ENCODE measurements at places on chromosomes 11 and 22.
A peak's percentile ranks its signal among the peaks of the same experiment; 100 is the strongest.

DNA sequence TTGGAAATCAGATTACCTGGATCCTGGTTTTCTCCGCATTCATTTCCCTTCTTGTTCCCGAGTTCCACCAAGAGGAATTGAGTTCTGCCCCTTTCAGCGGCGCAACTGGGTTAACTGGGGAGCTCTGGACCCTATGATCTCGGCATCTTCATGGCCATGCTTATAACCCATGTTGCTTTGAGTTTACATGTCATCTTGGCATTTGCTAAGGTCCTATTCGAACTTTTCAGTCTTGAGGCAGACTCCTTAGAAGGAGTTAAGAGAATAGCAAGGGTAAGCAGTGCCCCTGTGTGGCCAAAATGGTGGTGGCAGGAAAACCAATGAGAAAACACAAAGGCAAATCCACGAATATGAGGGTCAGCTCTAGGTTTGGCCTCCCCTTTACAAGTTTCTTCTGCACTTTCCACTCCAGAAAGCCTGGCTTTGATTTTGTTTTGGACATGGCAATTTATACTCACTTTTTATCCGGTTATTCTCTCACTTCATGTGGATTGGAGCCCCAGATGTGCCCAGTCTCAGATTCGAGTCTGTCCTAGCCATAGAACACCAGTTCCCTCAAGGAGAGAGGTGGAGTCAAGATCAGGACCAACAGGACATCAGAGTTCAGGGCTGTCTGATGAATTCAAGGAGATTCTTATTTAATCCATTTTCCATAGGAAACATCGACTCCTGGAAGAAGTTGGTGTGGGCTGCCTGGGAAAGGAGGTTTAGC lies 55.3 kb upstream of the FBXO3 start:
- DNase-seq, result peak; percentile 59

DNA sequence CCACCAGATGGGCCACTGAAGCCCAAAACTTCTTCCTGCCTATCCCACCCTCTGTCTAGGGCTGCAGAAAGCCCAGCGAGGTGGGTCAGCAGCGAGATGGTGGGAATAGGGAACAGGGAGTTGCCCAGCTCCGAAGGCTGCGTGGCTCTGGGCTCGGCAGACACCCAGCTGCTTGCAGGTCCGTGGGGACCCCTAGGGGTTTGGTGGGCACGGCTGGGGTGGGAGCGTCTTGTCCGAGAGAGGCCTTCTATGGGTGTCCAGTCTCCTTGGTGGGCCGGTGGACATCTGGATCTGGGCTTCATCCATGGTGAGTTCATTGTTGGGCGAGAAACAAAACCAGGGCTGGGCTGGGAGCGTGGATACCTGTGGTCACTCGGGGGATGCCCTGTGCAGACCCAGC lies 1211.0 kb downstream of the BRD1 start:
- no peak for DNase-seq

DNA sequence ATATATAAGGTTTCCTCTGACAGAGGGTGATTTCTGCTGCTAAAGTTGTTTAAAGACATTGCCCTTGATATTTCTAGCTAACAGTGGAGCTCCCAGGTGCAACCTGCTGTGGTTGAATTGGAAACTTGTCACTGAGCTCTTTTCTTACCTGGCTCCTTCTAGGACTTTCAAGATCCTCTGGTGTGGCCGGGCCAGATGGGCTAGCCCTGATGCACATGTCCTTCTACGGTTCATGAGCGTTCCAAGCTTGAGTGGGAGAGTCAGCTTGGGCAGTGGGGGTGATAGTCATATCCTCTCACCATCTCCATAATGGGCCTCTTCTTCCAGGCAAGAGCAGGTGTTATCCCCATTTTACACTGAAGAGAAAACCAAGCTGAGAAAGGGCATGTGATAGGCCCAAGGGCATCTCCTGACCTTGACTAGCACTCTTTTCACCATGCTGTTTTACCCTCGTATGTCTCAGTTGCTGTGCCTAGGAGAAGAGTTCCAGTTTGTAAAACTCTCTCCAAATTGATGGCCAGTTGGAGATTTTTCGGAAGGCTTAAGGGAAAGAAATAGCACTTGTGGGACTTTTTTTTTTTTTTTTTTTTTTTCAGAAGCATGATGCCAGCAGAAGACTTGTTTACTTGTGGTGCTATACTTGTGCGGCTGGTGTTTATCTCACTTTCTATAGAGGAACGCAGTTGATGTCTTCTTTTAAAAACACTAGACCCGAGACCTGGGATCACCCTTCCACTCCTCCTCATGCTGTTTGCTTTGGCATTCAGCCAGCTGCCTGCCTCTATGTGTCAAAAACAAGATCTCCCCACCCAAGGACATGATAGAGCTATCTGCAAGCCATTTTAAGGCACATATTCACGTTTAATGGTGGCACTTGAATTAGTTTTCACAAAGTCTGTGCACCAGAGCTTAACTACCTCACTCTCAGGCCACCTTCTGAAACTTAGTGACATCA lies 32.6 kb downstream of the TEAD1 start:
- no peak for DNase-seq

- no peak for DNase-seq
These were observed 68.0 kb upstream of the TCF20 start for GRCh38 chr22:42338479-42338878.

GRCh38 chr11:110085255-110085838 lies 7.8 kb upstream of the ZC3H12C start:
- DNase-seq, result no peak

GRCh38 chr22:49613108-49613507 lies 214.6 kb downstream of the BRD1 start:
- no peak for DNase-seq

DNA sequence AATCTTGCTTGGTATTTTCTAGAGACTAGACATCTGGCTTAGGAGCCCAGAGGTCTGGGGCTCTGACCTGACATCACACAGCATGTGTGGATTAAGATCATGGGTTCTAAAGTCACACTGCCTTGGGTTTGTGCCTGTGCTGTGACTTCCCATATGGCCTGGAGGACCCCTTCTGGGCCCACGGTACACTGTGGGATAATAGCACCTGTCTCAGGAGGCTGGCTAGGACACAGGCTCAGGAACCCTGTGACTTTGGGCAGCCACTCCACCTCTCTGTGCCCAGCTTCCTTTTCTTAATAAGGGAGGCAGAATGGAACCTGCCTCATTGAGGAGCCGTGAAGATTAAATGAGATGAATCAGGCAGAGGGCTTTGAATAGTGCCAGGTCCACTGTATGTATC lies 99.2 kb upstream of the B3GAT1 start:
- no peak for DNase-seq

DNA sequence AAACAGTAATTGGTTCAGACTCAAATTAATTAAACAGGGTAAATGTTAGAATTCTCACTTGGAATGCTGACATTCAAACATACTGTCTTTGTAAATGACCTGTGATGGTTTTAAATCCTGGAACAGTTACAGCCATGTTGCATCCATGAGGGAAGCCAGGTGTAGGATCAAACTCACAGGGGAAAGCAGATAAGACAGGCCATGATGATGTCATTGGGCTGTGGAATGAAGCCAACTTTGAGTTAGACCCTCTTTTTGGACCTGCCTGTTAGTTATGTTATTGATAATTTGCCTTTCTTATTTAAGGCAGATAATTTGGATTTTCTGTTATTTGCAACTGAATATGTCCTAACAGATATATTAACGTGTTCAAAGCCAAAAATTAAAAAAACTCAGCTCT lies 39.3 kb upstream of the ABTB2 start:
- no peak for DNase-seq

GRCh38 chr11:8055091-8055835 lies 25.7 kb upstream of the TUB start:
- DNase-seq, result no peak

DNA sequence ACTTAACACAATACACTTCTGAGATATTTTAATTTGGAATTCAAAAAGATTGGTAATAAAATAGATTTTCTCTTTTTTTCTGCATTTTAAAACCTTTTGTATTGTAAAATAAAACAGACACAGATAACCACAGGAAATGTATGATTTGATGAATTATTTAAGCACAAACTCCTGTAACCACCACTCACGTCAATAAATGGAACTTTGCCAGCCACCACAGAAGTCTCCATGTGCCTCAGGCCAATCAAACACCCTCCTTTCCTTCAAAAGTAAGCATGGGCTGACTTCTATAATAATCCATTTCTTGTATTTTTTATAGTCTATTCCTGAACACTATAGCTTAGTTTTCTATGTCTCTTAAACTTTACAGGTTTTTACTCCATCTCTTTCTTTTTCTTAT lies 721.7 kb downstream of the DLG2 start:
- DNase-seq, result peak; percentile 56

DNA sequence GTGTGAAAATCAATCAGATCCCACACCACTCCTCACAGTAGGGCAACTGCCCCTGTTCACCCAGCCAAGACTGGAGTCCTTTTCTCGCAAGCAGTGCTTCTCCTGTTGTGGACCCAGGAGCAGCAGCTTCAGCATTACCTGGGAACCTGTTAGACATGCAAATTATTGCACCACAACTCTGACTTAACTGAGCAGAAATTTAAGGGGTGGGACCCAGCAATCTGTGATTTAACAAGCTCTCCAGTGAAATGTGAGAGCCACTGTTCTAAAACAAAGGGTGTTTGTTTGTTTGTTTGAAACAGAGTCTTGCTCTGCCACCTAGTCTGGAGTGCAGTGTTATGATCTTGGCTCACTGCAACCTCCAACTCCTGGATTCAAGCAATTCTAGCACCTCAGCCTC lies 591.4 kb downstream of the SOX6 start:
- no peak for DNase-seq

- no peak for DNase-seq
These were observed 9.4 kb upstream of the NLRP10 start for GRCh38 chr11:7974668-7975067.

All from fibroblast of skin of left quadriceps (primary cell).